ENCODE measurements at places on chromosomes 5 and 9. TPM values are rescaled to one million over a fixed set of nuclear protein-coding genes. Genes with fewer than 3 reads are reported as not detected.

DNA sequence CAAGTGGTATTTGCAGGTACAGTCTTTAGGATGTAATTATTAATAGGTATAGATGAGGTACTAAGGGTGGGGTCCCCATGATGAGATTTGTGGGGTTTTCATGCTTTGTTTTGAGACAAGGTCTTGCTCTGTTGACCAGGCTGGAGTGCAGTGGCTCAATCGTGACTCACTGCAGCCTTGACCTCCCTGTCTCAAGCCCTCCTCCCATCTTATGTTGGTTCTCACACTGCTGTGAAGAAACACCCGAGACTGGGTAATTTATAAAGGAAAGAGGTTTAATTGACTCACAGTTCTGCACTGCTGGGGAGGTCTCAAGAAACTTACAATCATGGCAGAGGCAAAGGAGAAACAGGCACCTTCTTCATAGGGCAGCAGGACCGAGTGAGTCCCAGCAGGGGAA, 217.5 kb downstream of the CDK5RAP2 start:
- DNase-seq: no peak
- no peak overlapping the region for H3K4me3 ChIP-seq
- H3K27ac ChIP-seq: no peak overlapping the region
- H3K36me3 ChIP-seq: no peaks in the 10 kb centered on the region
- no peaks in the 10 kb centered on the region for H3K27me3 ChIP-seq

GRCh38 chr5:166262395-166262794, 2029.0 kb upstream of the WWC1 start:
- no peak for DNase-seq
- H3K36me3 ChIP-seq: no peaks in the 10 kb centered on the region
- no peaks in the 10 kb centered on the region for H3K27me3 ChIP-seq
- no peaks in the 10 kb centered on the region for H3K4me1 ChIP-seq

- H3K27ac ChIP-seq: no peak overlapping the region
- no peak for DNase-seq
- no peak overlapping the region for H3K4me3 ChIP-seq
- no peaks in the 10 kb centered on the region for H3K36me3 ChIP-seq
- H3K27me3 ChIP-seq: no peaks in the 10 kb centered on the region
- no peaks in the 10 kb centered on the region for H3K4me1 ChIP-seq
Observed at GRCh38 chr9:136232969-136233368, 12.6 kb downstream of the QSOX2 start.

DNA sequence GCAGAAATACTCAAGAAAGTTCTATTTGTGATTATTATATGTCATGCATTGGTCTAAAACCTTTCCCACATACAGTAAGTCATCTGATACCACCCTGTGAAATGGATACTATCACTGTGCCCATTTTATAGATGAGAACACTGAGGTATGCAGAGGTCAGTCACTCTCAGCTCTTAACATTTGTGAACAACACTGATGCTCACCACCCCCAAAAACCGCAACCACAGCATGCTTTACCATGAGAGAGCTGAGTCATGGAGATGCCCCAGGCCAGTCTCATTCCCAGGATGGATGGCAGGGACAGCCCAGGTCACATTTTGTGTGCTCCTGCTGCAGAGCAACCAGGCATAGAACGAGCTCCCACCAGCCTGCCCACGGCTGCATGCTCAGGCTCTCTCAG, 53.5 kb upstream of the IRX1 start:
- DNase-seq: no peak
- no peak overlapping the region for H3K27ac ChIP-seq
- no peaks in the 10 kb centered on the region for H3K27me3 ChIP-seq
- H3K4me1 ChIP-seq: no peaks in the 10 kb centered on the region
- no peak overlapping the region for H3K4me3 ChIP-seq

GRCh38 chr9:26955222-26955903, 849 bp upstream of the IFT74 start:
- peak overlapping the region; percentile 79 for H3K27ac ChIP-seq
- H3K4me3 ChIP-seq: peak overlapping the region; percentile 65
- DNase-seq: no peak
- H3K36me3 ChIP-seq: no peaks in the 10 kb centered on the region

- H3K36me3 ChIP-seq: no peaks in the 10 kb centered on the region
- no peaks in the 10 kb centered on the region for H3K4me1 ChIP-seq
- H3K27me3 ChIP-seq: no peaks in the 10 kb centered on the region
- DNase-seq: no peak
- H3K4me3 ChIP-seq: no peak overlapping the region
- H3K27ac ChIP-seq: no peak overlapping the region
Observed at GRCh38 chr5:142466195-142466971, 141.6 kb upstream of the SPRY4 start.

Gene OR13C4
- not detected for total RNA-seq

Gene PRR7
- 2.2 TPM for total RNA-seq

Gene KIF27
- total RNA-seq: 9.7 TPM

Gene CKMT2
- 10.6 TPM for total RNA-seq
